ENCODE measurements at places on chromosomes 1 and 21. TPM values are rescaled to one million over a fixed set of nuclear protein-coding genes. Genes with fewer than 3 reads are reported as not detected.

The SPRR2E gene
- total RNA-seq = not detected

The DNAJC6 gene
- 0.50 TPM for total RNA-seq

The CCDC30 gene
- total RNA-seq = 0.34 TPM

The CZIB gene
- total RNA-seq = 79.4 TPM

The IL20 gene
- not detected for total RNA-seq

The PSEN2 gene
- 11.3 TPM for total RNA-seq
